ENCODE measurements at places on chromosomes 2 and 18.

DNA sequence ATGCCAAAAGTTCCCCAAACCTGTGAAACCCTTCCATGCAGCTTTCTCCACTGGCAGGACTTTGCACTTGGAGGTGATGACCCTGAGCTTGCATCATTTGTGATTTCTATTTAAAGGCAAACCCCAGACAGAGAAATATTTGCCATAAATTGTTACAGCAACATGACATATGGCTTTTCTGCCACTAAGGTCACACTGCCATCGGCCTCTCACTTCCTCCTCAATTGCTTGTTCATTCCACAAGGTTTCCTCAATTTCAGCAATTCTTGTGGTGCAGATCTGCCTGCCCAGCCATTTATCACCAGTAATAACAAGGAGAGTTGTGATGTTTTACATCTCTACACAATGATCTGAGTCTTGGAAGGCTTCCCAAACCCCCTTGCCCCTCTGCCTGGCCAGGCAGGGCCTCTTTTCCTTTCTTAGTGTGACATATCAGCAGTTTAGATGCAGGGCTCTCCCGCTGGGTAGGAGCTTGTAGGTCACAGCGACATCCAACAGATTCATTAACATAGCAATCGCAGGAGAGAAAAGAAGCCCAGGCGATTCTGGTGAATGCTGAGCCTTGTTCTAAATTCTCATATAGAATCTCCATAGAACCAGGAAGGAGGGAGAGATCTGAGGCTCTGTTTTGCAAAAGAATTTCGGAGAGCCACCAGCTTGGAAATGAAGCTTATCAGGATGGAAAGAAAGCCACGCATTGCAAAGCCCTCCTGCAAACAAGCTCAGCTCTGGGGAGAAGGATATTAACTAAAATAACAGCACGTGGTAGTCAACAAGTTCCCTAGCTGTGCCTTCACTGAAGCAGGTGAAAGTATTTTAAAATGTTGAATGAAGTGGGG is 46.7 kb upstream of the ITGA6 start:
- no peak for DNase-seq

DNA sequence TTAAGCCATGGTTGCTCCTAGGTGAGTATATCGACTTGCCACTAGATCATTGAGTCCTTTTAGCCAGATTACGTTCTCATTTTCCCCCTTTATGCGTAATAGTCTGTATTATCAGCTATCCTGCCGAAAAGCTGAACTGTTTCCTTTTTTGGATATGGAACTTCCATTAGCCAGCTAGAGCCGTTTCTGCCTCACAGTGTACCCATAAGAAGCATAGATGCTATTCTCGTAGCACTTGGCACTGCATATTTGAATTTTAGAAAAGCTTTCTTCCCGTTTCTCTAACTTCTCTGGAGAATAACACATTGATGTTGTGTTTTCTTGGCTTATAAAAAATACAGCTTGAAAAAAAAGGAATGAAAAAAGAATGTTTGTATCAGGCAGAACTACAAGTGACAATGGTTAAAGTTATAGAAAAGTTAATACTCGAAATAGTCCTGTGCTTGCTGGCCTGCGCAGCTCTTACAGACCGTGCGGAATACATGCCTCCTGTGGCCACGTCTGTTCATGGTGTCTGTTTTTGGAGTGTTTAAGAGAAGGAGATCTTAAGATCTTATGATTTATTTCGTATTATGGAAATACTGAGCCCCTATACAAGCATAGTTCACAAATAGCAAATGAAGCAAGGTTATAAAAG is 710 bp downstream of the DUSP19 start:
- no peak for DNase-seq

- no peak for DNase-seq
Measured at GRCh38 chr2:220458051-220458450, 830.6 kb downstream of the SLC4A3 start.

- DNase-seq, result no peak
Measured at GRCh38 chr2:52135235-52135634, 1103.3 kb upstream of the NRXN1 start.

- DNase-seq, result no peak
Measured at GRCh38 chr2:30914456-30914855, 107.2 kb upstream of the CAPN13 start.

DNA sequence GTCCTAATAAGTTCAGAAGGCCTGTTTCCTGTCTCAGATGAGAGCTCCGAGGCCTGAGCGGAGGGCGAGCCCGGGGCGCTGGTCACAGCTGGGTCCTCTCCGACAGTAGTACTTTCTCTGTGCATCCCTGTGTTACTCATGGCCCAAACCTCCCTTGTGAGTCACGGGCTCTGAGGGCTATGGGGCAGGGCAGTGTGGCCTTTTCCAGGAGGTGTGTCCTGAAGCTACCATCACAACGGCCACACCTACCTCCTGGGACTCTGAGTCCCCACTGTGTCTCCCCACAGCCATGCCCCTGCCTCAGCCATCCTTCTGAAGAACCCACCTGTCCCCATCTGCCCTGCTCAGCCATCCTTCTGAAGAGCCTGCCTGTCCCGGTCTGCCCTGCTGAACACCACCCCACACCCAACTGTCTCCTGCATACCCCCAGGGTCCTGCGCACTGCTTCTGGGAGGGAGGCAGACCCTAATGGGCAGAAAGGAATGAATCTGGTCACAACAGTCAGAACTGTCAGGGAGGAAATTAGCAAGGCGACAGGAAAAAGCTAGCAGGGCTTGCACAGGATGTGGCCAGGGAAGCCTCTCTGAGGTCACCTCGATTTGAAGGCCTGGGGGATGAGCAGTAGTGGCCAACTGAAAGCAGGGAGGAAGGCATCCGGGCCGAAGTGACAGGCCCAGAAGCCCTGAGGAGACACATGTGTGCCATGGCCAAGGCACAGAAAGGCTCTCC is 145.4 kb upstream of the RIOK3 start:
- DNase-seq, result peak; percentile 51

DNA sequence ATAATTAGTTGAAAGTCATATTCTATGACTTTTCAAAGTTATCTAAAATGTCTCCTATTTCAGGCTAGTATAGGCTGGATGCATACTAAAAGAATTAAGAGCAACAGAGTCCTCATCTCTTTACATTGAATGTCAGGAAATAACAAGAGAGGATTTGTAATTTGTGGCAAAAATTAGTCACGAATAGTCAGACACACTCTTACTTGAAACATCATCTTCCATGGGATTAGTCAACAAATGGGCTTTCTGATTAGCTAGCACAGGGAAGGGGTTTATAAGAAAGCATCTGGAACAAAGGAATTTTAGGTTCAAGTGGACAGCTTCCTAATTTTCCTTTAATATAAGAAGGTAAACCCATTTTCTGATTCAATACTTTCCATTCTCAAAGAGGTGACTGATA is 330.3 kb upstream of the MEX3C start:
- DNase-seq, result no peak

- no peak for DNase-seq
Measured at GRCh38 chr2:206798000-206798399, 32.6 kb downstream of the FASTKD2 start.

- no peak for DNase-seq
Measured at GRCh38 chr2:61662990-61663389, 124.8 kb upstream of the XPO1 start.

DNA sequence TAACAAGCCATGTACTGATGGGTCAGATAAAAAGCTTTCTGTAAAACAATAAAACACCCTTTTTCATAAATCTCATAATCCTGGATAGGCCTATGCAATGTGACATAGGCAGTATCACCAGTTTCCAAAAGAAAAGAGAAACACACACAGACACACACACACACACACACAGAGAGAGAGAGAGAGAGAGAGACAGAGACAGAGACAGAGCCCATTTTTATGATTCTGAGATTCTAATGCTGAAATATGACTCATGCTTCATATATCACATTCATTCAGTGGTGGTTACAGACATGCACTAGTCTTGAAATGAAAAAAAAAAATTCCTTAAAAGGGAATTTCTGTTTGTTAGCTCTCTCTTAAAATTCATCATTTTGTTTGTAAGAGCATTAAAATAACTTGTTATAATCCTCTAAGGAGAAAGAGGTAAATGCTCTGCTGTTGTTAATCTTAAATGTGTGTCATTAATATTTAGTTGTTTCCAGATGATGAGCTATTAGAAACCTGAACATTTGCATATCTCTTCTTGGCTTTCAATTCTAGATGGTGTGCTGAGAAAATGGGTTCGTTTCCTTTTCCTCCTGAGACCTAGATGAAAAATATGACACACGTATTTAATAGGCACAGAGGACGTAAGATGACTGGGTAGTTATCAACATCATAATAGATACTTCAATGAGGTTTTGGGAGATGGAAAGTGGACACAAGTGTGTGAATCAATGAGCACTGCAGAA is 1598.7 kb upstream of the ACVR2A start:
- no peak for DNase-seq

DNA sequence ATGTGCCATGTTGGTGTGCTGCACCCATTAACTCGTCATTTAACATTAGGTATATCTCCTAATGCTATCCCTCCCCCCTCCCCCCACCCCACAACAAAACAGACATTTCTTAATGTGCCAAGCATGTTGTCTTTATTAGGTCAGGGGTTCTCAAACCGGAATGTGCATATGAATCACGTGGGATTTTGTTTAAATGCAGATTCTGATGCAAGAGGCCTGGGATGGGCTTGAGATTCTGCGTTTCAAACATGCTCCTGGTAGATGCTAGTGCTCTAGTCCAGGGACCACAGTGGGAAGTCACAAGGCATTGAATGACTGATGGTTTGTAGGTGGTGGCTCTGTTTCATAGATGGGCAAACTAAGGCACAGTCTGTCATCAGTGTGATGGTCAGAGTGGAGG is 184.7 kb downstream of the SMAD7 start:
- no peak for DNase-seq

DNA sequence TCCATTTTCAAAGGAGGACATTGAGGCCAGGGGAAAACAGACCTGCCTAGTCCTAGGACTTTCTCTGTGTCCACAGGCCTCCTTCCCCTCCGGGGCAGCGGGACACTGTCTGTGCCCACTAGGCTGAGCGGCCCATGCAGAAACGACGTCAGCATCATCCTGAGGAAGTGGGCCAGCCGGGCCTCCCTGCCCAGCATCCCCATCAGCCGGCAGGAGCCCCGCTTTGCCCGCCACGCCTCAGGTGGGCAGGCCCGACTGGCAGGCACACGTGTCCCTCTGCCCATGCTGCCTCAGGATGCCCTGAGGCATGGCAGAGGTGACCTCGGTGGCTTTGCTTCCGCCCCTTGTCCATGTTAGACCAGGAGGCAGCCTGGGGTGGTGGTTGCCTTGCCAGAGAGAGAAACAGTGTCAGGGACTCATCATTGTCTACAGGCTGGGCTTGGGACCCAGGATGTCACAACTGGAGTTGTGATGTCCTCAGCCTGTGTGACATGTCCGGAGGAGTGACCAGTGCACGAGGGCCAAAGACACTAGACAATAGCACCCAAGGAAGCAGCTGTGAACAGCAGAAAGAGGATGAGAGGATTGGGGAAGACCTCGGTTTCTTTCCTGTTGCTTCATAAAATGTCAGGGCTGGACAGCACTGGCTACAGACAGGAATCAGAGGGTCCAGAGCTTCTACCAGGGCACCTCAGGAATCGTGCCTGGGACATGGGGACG is 36.8 kb downstream of the TOGARAM2 start:
- no peak for DNase-seq

DNA sequence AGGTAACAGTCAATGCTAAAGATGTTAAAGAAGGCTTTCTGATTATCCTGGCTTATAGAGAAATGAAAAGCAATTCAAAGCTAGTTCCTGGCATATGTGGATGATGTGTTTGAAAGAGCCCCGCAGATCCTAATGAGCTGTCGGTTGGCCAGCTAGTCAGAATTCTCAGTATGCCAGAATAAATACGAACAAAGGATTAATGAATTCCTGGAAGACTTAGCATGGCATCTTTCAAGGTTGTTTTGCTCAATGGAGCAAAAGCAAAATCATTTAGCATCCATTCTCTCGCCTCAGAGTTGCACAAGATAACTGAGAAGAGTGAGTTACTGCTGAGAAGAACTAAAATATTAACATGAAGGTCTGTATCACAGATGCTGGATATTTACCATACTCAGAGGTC is 307.6 kb downstream of the RIT2 start:
- DNase-seq, result no peak

- DNase-seq, result no peak
Measured at GRCh38 chr2:222707689-222708273, 36.3 kb downstream of the MOGAT1 start.

GRCh38 chr2:69733342-69734034 is 8.4 kb upstream of the ANXA4 start:
- no peak for DNase-seq

DNA sequence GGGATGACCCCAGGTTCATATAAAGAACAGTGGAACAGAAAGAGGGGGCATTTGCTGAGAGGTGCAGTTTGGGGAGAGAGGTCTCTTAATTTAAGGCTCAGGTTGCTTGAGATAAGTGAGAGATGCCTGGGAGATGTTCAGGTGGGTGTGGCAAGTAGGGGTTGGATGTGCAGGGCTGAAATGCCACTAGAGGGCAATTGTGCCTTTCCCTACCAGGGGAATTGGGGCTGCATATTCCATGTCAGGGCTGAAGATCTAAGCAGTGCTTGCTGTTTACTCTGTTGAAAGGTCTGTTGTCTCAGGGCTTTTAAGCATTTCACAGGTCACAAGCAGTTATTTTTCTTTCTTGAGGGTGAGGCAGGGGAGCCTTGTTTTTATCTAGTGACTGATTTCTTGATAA is 7.8 kb downstream of the CCDC85A start:
- DNase-seq, result no peak

DNA sequence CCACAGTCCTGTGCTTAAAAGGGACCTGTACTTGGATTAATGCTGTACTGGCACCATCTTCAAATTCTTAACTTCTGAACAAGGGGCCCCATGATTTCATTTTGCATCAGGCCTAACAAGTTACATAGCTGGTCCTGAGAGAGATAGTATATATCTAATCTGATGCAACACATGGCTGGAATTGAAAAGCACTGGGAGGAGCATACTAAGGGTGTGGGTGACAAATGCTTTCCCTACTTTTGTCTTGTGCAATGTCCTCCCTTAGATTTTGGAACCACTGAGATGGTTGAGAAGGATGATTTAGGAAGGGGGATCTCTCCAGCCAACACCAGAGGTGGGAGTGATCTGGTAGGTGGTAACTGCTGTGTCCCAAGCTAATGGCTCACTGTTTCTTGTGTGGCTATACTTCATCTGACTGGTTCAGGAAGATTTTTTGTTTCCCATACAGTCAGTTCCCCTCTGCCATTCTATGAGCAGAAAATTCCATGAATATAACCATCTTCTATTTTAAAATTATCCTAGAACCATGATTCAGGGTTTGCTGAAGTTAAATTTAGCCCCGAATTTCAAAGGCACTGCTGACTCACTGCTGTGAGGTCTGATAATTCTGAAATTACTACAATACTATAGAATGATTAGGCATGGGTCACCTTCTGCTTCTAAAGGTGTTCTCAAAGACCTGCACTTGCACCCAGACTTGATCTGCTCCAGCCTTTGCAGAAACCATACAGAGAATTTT is 108.3 kb upstream of the NCKAP5 start:
- DNase-seq, result no peak

DNA sequence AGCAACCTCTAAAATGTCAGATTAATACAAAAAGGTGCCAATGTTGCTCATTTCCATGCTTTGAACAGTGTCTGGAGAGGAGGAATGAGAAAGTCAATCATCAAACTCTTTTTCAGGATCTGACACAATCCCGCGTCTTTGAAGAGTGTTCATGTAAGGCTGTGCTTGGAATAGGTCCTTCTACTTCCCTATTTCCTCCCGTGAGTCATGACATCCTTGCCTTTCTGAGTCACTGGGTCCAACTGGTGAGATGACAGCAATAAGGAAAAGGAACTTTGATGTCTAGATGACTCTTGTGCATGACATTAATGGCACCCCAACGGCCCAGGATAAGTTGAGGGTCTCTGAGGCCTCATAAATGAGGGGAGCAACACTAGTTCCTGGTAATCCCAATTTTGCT is 109.0 kb upstream of the CELF4 start:
- no peak for DNase-seq
